Cardiac septum (tissue), 1 donor: ENCODE measurements at places on chromosomes 1 and 21. TPM values are rescaled to one million over a fixed set of nuclear protein-coding genes. Genes with fewer than 3 reads are reported as not detected.

GRCh38 chr1:203464226-203464625 is 11.4 kb upstream of the PRELP start:
- DNase-seq, result no peak

The RIMS3 gene
- 0.67 TPM for total RNA-seq

GRCh38 chr1:246919902-246920301 is 11.8 kb downstream of the AHCTF1 start:
- DNase-seq, result no peak

DNA sequence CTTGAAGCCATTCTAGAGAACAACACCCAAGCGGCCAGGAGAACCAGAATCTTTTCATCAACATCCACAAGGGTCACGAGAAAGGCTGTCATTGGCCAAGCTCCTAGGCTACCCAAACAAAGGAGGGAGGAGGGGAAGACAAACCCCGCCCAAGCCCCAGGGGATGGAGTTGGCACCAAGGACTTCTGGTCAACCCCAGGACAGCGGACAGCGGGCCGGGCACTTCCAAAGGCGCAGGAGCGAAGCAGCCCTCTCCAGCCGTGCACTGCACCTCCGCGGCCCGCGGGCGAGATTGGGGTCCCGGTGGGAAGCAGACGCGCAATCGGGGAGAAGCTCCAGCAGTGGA is at the start of gene CLIC6:
Gene CLIC6 (plus strand): TSS at position 192 of the 346 bp plus-strand sequence. CDS start 395 bp downstream, outside the sequence.
- no peak for DNase-seq

GRCh38 chr1:165456861-165457260 is 11.9 kb upstream of the RXRG start:
- no peak for DNase-seq

GRCh38 chr1:167545349-167545748 is 8.2 kb downstream of the CREG1 start:
- DNase-seq, result no peak

DNA sequence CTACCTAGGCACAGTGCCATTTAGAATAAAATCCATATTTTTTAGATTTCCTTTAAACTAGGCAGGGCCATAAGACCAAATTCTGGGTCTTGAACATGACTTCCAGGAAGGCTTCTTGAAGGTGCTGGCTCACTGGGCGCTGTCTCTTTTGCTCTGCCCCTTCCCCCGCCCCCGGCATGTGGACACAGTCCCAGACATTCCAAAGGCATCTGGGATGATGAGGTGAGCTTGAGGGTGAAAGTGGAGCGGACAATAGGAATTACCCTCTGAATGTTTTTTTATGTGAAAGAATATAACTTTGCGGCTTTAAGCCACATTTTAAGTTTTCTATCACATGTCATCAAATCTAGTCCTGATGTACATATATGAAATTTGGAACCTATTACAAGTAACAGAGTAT is 29.4 kb downstream of the RWDD3 start:
- DNase-seq, result no peak

GRCh38 chr1:235286667-235287066 is 41.3 kb downstream of the ARID4B start:
- no peak for DNase-seq

The TMPRSS3 gene
- total RNA-seq, result not detected

DNA sequence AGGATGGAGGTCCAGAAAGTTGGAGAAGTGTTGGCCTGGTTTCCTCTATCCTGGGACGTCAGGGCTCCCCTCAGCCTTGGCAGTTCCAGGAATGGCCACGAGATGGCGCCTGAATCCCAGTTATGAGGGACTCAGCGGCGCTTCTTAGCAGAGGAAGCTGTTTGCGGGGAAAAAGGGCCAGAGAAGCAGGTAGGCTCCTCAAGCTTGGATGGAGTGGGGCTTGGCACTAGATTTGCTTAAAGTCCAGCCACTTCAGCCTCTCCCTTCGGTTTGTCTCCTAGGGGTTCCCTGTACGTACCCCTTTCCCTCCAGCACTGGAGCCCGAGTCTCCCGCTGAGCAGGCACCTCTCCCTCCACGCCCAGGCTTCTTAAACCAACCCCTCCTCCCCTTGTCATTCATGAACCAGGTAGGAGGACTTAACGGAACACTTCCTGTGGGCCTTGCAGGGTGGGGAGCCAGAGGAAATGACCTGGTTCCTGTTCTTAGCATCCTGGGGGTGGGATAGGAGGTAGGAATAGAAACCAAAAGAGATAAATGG is 32.0 kb upstream of the TENT5B start:
- DNase-seq, result peak; percentile 95
